ENCODE measurements at places on chromosomes 6 and 20.

DNA sequence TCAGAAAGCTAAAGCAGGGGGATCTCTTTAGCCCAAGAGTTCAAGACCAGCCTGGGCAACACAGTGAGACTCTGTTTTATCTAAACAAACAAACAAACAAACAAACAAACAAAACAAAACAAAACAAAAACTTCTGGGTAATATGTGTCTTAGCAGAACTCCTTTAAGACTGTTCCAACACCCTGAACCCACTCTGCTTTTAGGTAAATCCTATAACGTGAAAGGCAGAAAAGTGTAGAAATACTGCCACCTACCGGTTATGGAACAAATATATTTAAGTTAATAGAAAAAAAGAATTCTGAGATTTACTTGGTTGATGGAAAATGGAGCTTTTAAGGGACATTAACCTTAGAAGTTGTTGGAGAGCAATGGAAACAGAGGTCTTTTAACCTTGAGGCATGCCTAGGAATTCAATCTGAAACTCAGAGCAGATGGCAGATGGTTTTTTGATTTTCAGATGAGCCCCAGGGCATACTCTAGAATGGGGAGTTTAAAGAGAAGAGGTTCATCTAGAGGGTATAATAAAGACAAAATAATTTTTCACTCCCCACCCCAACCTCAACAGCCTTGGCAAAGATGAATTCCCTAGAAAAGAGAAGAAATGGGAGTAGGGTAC is 38.5 kb downstream of the SOD2 start:
- no peak for DNase-seq

DNA sequence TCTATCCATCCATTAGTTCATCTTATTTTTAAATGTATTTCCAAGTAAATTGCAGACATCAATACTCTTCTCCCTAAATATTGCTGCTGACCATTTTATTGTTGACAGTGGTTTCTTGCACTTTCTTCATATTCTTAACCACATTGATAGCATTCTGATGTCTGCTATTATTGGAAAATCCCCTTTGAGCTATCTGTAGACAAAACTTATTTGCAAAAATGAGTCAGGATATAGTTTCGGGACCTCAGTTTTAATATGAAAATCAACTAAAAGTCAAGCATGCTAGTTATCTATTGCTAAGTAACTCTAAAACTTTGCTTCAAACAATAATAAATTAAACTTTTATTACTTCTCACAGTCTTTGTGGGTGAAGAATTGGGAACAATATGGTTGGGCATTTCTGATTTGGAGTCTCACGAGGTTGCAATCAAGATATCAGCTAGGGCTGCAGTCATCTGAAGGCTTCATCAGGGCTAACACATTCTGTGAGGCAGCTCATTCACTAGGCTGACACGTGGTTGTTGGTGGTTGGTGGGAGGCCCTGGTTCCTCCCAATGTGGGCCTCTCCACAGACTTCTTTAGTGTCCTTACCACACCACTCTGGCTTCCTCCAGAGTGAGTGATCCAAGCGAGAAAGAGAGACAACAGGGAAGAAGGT is 32.7 kb downstream of the CD109 start:
- no peak for DNase-seq

DNA sequence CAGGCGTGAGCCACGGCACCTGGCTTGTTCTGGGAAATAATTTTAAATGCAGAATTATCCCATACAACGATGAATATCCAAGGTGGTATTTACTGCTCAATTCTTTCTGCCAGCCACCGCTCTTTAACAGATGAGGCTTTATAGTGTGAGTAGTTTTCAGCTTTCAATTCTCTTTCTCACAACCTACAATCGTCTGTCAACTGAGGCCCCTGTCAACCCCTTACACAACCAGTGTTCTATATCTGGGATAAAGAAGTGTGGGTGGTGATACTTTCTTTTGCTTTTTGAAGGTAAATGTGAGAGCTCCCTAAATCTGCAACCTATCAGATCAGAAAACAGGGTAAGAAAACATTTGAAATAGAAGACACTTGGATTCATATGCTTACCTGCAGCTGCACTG is 22.5 kb downstream of the STAU1 start:
- DNase-seq, result no peak

DNA sequence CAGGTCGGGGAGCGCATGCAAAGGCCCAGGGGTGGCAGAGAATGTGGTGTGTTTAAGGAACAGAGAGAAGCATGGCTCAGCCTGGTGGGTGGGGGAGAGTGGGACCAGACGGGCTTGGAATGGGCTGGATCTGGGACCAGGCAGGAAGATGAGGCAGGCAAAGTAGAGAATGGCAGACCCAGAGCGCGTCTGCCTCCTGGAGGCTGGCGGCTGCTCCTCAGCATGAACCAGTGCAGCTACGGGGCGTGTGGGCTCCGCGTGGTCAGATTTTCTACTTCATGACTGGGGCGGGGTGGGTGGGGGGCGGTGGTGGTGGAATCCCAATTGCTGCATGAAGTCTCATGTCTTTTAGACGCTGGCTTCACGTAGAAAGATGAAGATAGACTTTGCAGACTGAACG is 135.6 kb downstream of the TFAP2C start:
- DNase-seq, result no peak

DNA sequence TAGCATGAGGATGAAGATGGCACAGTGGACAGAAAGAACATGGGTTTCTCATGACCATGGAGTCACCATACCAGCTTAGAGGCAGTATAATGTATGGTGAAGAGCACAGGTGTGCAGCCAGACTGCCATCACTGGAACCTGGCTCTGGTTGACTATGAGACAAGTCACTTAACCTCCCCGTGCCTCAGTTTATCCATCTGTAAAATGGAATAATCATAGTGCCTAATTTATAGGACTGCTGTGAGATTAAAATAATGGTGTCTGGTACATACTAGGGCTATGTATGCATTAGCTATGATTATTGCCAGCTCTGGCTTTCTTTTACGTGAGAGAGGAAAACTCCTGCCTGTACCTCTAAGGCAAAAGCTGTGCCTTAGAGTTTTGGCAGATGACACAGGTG is 19.4 kb downstream of the SLC35B3 start:
- DNase-seq, result no peak

- DNase-seq, result no peak
Observed at GRCh38 chr6:19715167-19715551, 122.0 kb upstream of the ID4 start.

- no peak for DNase-seq
Observed at GRCh38 chr20:48714764-48715163, 113.0 kb downstream of the PREX1 start.

GRCh38 chr6:166957805-166958076 is 1.4 kb upstream of the RNASET2 start:
- no peak for DNase-seq

DNA sequence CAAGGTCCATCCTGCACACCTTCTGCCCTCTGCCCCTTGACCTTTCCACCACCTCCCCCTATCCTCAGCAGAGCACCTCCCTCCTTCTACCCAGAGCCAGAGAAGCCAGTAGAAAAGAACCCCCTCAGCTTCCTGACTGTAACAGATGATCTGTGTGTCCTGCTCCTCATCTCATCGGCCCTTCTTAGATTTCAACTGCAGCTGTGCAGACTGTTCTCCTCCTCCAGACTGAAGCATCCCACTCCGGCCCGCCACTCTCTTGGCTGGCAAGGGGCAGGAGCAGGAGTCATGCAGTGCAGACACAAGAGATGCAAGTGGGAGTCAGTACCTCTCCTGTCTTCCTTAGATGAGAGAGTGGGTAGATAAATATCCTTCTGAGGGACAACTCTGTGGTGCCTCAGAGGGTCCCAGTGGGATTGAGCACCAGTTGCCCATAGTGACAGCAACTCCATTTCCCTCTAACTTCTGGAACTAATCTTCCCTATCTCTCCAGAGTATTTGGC is 163.5 kb upstream of the MLN start:
- no peak for DNase-seq

- DNase-seq, result no peak
Observed at GRCh38 chr6:18595774-18596530, 208.8 kb downstream of the RNF144B start.

DNA sequence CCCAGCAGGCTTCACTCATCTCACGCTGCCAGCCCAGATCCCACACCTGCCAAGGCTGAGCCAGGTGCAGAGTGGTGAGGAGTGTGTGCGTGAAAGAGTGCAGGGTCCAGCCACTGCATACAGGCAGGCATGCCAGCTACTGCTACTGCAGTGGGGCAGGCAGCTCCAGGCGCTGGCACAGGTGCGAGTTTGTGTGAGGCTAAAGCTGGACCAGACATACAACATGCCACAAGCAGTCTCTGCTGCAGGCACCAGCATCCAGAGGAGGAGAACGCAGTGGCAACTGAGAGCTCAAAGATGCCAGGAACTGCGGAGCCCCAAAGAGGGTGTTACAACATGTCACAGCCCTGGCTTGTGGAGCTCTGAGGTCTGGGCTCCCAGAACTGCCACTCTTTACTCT is 149.8 kb downstream of the EYS start:
- DNase-seq, result no peak

- DNase-seq, result no peak
Observed at GRCh38 chr6:158892266-158892665, 73.1 kb upstream of the EZR start.

DNA sequence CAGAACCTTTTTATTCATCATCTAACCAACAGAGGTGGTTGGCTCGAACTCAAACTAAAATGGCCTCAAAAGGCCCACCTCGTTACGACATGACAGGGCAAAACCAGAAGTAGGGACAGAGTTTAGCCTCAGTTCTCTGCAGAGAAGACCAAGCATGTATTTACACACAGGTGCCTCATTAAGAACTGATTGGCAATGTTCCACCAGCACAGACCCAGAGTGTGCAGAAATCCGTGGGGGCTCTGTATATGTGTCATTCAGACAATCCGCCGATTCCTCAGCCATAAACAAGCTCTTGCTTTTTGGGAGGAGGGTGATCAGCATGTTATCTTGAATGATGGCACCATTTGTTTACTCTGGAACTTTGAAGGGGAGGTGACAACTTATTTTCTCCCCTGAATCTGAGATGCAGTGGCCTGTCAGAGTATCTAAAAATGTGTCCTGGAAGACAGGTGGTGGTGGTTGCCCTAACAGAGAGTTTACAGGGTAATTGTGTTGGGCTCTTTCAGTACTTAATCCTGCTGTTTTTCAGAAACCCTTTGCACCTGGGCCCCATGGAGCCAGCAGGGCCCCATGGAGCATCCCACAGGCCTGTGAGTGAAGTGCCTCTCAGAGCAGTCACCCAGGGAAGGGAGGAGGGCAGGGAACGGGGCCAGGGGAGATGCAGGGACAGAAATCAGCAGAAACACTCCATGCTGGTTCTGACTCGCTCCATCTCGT is 29.1 kb upstream of the C20orf203 start:
- no peak for DNase-seq
